ENCODE measurements at places on chromosomes 7 and 10. TPM values are rescaled to one million over a fixed set of nuclear protein-coding genes. Genes with fewer than 3 reads are reported as not detected.

The LLCFC1 gene
- not detected for total RNA-seq

The GNAI1 gene
- total RNA-seq, result 39.2 TPM

The RBM28 gene
- total RNA-seq, result 58.7 TPM

The MBL2 gene
- not detected for total RNA-seq

The NPSR1 gene
- not detected for total RNA-seq

The HOXA3 gene
- total RNA-seq, result 7.6 TPM

The HMX2 gene
- total RNA-seq, result 0.15 TPM

The CALHM1 gene
- not detected for total RNA-seq

The CYP3A7 gene
- total RNA-seq, result not detected

The MICALL2 gene
- total RNA-seq, result 20.3 TPM

The BTBD16 gene
- 0.44 TPM for total RNA-seq

The SLC26A3 gene
- total RNA-seq, result not detected

The MMD2 gene
- not detected for total RNA-seq

All from A549 treated with DMSO at 1 μM for 4 hours (cell line).